ENCODE measurements at places on chromosomes 1 and 21. TPM values are rescaled to one million over a fixed set of nuclear protein-coding genes. Genes with fewer than 3 reads are reported as not detected.

GRCh38 chr1:78665809-78666208 is 16.2 kb downstream of the IFI44 start:
- no peaks in the 10 kb centered on the region for H3K4me1 ChIP-seq
- H3K36me3 ChIP-seq: no peaks in the 10 kb centered on the region
- no peaks in the 10 kb centered on the region for H3K27me3 ChIP-seq
- no peak overlapping the region for H3K27ac ChIP-seq

KRTAP13-2 gene
- not detected for total RNA-seq

DNA sequence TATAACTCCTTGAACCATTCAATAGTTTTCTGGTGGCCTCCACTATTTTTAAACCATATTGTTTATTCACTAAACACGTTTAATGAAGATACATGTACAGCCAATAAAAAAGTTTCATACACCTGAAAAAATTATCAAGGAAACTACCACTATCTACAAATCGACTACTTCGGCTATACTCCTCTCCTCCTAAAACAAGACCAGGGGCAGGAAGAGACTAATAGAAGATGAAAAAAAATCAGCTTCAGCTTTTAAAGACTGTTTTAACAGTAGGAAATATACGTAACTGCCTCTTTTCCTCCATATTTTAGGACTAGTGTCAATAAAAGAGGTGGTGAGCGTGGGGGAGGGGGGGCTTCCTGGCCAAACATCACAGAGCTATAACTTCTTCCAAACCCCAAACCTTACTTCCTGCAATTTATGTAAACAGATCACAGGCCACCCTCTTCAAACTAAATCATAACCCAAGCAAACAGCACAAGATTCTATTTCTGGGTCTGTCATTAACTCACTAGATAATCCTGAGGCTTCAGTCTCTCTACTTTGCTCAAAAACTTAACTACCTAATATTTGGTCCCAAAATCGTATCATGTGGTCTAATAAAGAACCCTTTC is 15.1 kb downstream of the FOXJ3 start:
- H3K27me3 ChIP-seq: no peaks in the 10 kb centered on the region
- no peak overlapping the region for H3K4me3 ChIP-seq
- no peak for DNase-seq

DNA sequence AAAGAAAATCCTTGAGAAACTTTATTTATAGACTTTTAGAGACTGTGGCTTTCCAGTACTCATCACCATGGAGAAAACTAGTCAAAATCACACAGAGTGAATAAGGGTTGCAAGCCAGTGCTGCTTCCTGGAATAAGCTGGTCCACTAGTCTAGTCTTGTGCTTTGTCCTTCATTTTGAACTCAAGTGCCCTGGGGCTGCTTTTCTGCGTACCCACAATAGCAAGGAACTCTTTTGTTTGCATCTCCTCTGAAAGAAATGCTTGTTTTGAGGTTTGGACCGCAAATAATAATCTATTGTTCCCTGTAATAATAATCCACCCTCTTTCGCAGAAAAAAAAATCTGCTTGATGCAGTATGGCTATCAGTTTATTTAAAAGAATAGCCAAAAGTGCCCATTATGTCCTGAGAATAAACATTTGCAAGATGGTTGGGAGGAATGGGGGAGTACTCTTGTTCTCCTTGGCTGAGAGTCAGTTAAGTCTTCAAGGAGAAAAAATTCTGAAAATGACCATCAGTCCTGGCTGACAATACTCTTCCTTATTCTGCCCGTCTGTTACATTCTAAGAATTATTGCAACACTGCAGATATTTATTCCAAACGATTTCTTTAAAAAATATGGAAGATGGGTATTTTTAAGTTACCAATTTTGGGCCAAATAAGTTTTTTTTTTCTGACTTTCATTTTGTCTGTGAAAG is 41.9 kb downstream of the MPZL1 start:
- peaks cover 7% of the 10 kb centered on the region for H3K4me1 ChIP-seq
- no peak overlapping the region for H3K4me3 ChIP-seq
- H3K36me3 ChIP-seq: peaks cover 10% of the 10 kb centered on the region

DNA sequence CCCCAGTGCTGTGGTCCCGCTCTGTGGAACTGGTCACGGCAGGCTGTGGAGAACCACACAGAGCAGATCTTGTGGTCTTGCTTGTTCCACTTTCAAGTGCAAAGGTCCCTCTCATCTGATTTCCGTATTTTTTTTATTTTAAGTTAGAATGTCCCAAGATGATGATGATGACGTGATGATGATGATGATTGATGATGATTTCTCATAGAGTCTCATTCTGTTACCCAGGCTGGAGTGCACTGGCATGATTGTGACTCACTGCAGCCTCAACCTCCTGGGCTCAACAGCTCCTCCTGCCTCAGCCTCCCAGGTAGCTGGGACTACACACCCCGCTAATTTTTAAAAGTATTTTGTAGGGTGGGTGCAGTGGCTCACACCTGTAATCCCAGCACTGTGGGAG is 12.2 kb downstream of the EVA1C start:
- H3K4me3 ChIP-seq: no peak overlapping the region
- peaks cover 12% of the 10 kb centered on the region for H3K4me1 ChIP-seq
- no peak overlapping the region for H3K27ac ChIP-seq
- no peaks in the 10 kb centered on the region for H3K27me3 ChIP-seq

SPATA21 gene
- not detected for total RNA-seq

DNA sequence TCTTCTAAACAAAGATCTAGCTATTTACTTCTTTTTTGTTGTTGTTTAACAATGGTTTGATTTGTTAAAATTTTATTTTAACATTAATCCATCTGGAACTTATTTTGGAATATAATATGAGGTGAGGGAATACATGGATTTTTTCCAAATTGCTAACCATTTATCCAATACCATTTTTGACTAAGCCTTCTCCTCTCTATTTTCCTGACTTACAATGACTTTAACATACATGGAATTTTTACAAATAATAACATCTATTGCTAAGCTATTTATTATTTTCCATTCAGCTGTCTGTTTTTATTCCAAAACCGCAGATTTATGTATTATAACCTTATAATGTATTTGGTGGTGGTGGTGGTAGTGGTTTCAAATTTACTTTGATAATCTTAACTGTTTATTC is 420.3 kb upstream of the ADGRL2 start:
- no peaks in the 10 kb centered on the region for H3K27me3 ChIP-seq
- no peak overlapping the region for H3K4me3 ChIP-seq
- no peaks in the 10 kb centered on the region for H3K36me3 ChIP-seq

ACTL8 gene
- total RNA-seq: 0.28 TPM

GRCh38 chr1:95117207-95118066 is at the start of gene TLCD4:
TLCD4 (plus strand) TSS chr1:95117355; CDS start chr1:95143902, 26,547 bp downstream.
- DNase-seq: peak; percentile 24
- no peaks in the 10 kb centered on the region for H3K36me3 ChIP-seq
- H3K27me3 ChIP-seq: peaks cover 31% of the 10 kb centered on the region
- no peaks in the 10 kb centered on the region for H3K4me1 ChIP-seq

DNA sequence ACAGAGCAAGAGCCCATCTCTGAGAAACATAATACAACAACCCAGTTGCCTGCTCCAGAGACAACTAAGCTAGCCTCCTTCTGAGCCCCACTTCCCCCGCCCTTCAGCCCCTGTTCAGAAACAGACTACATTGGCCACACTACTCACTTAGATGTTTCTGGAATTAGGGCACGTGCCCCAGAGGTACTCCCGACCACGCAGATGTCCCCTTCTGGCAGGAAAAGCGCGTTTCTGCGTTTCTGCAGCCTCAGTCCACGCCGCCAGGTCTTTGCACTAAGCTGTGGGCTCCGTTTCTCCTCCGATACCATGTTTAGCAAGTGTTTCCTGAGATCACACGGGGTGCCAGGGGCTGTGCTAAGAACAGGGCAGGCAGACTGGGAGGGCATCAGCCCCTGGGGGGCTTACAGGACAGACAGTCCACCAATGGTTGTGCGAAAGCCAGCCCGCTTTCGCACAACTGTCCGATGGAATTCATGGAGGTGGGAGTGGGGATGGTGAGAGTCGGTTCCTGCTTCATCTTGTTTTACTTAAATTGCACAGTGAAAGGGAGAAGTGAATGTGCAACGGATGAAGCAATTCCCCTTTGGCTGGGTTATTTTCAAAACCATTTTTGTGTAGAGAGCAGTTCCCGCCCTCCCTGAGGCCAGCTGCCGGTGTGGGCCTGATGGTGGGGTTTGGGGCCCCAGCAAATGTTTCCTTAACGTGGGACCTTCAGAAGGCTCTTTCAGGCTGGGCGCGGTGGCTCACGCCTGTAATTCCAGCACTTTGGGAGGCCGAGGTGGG is 2.7 kb downstream of the PIK3CD start:
- DNase-seq: no peak
- no peaks in the 10 kb centered on the region for H3K36me3 ChIP-seq
- H3K27me3 ChIP-seq: peaks cover 29% of the 10 kb centered on the region
- 0 out of 2 replicates have a peak, but pooled peaks cover 4% of the 10 kb centered on the region for H3K4me1 ChIP-seq
- no peak overlapping the region for H3K4me3 ChIP-seq

GRCh38 chr1:218642033-218642948 is 297.2 kb downstream of the TGFB2 start:
- no peaks in the 10 kb centered on the region for H3K27me3 ChIP-seq
- peaks cover 7% of the 10 kb centered on the region for H3K4me1 ChIP-seq
- DNase-seq: peak; percentile 61
- H3K36me3 ChIP-seq: no peaks in the 10 kb centered on the region

ELF3 gene
- total RNA-seq: not detected

GRCh38 chr1:183777328-183777727 is 27.6 kb upstream of the RGL1 start:
- peak; percentile 24 for DNase-seq
- H3K4me3 ChIP-seq: no peak overlapping the region
- peaks cover 4% of the 10 kb centered on the region for H3K4me1 ChIP-seq

DNA sequence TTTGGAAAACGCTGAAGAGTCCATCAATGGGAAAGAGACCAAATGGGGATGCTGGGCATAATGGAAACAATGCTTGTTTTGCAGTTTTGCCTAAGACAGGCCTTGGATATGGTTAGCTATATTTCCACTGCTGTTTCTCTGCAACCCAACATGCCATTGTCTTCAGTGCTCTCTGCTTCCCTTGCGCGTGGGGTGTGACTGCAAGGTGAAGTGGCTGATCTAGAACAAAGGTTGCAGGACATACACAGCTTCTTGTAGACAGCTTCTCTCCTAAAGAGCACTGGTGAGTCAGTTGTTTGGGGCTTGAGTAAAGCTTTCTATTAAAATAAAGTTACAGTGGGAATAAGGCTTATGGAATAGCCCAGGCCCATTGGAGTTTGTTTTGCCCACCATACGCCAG is 33.0 kb downstream of the RUNX1 start:
- H3K27ac ChIP-seq: no peak overlapping the region
- peaks cover 3% of the 10 kb centered on the region for H3K4me1 ChIP-seq
- H3K36me3 ChIP-seq: no peaks in the 10 kb centered on the region

- no peaks in the 10 kb centered on the region for H3K27me3 ChIP-seq
- DNase-seq: peak; percentile 86
- H3K36me3 ChIP-seq: no peaks in the 10 kb centered on the region
- H3K27ac ChIP-seq: no peak overlapping the region
Measured at GRCh38 chr1:61453111-61453961, 271.6 kb downstream of the TM2D1 start.

DNA sequence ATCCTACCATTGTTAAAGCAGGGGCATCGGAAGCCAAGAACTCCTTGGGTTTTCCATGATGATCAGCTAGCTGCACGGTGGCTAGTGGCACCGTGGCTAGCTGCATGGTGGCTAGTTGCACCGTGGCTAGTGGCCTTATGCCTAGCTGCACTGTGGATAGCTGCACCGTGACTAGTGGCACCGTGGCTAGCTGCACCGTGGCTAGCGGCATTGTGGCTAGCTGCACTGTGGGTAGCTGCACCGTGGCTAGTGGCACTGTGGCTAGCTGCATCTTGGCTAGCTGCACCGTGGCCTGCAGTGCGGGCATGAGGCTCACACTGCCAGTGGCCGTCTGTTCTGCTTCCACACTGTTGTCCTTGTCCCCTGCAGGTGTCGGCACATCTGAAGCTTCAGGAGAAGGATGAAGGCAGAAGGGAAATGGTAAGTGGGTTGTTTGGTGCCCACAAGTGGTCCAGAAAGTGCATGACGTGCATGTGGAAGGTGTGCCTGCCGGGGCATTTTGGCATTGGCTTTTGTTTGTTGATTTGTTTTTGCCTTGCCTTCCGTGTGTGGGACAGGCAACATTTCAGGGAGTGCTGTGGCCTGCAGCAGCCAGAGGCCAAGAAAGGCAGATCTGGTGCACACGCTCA is 38.6 kb downstream of the TFF3 start:
- H3K36me3 ChIP-seq: peaks cover 20% of the 10 kb centered on the region
- H3K27ac ChIP-seq: no peak overlapping the region
- H3K4me3 ChIP-seq: no peak overlapping the region
- no peaks in the 10 kb centered on the region for H3K27me3 ChIP-seq
- DNase-seq: no peak

GRCh38 chr1:54017979-54018378 is at the start of gene LDLRAD1:
LDLRAD1 (minus strand) TSS chr1:54018186; CDS start chr1:54018112, 74 bp downstream.
- peaks cover 3% of the 10 kb centered on the region for H3K4me1 ChIP-seq
- H3K36me3 ChIP-seq: no peaks in the 10 kb centered on the region

DNA sequence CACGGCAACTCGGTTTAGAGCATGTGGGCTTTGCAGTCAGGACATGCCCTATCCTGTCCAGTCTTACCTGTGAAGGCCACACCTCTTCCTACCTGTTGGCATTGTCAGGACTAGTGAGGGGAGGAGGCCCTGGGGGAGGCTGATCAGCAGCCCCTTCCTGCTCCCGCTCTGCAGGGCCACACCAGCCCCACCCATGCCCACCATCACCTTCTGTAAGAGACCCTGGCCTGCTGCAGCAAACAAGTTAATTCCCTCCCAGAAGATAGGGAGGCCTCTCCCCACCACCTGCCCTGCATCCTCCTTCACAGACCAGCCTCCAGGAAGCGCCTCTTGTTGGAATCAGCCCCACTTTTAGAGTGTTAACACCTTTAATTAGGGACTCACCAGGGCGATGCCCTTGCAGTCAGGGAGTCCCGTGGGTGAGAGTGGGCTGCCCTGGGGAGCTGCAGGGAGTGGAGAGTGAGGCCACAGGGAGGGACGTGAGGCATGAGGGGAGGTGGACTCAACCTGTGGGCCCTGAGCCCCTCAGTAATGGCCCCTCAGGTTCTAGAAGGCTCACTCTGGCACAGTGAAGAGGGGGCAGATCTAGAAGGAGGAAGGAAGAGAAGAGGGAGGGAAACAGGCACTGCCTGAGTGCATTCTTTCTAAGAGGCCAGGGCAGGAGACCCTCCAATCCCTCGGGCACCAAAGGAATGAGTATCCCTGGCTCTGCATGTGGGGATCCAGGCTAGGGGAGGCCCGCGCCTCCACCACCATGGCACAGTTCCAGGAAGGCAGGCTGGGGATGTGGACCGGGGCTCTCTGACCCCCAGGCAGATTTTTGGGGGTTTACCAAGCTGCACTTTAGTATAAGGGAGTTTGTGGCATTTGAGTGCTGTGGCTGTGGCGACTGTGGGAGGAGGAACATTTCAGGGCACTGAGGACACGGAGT is 8.2 kb downstream of the UMODL1 start:
- H3K36me3 ChIP-seq: no peaks in the 10 kb centered on the region
- no peaks in the 10 kb centered on the region for H3K4me1 ChIP-seq
- no peak for DNase-seq
- H3K27me3 ChIP-seq: peaks cover 3% of the 10 kb centered on the region

GRCh38 chr1:2795926-2796325 is 5.6 kb downstream of the TTC34 start:
- no peaks in the 10 kb centered on the region for H3K36me3 ChIP-seq
- H3K27me3 ChIP-seq: no peaks in the 10 kb centered on the region
- no peak overlapping the region for H3K4me3 ChIP-seq
- H3K27ac ChIP-seq: no peak overlapping the region

All from IMR-90 (cell line).